ENCODE measurements at places on chromosomes 1 and 21.

DNA sequence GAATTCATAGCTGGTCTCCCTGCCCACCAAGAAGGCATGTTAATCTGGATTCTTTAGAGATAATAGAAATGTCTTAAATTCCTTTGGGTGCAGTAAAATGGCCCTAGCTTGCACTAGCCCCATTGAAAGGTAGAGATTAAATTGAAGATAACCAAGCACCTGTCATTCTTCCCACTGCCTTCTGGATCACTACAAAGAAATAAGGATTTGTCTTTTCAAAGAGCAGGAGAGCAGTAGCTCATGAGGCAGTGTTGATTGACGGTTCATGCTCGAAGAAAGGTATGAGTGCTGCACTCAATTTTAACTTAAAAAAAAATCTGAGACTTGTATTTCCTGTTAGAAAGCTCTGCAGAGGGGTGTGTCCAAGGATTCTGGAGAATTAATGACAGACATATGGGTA lies 74.9 kb upstream of the F3 start:
- no peak for DNase-seq

- no peak for DNase-seq
These were observed 14.0 kb downstream of the PRR9 start for GRCh38 chr1:153231363-153231762.

DNA sequence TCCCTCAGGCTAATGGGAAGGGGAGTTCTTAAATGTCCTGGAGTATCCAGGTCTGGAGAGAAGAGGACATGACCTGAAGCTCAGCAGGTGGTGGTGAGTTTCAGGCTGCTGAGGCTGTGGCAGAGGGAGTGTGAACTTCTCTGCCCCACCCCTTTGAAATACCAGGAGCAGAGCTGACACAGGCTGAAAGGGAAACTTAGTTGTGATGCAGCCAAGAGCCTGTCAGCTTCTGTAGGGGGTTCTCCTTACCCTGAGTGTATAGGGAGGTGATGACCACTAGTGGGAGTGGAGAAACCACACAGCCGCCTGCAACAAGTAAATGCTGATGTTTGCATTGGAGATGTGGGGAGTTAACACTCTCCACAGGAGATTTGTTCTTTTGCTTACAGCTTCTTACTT lies 152.3 kb downstream of the FCRL5 start:
- no peak for DNase-seq

- no peak for DNase-seq
These were observed 137.8 kb upstream of the COA6 start for GRCh38 chr1:234235434-234235881.

- DNase-seq: no peak
These were observed 44.5 kb upstream of the VAMP3 start for GRCh38 chr1:7726623-7727022.

DNA sequence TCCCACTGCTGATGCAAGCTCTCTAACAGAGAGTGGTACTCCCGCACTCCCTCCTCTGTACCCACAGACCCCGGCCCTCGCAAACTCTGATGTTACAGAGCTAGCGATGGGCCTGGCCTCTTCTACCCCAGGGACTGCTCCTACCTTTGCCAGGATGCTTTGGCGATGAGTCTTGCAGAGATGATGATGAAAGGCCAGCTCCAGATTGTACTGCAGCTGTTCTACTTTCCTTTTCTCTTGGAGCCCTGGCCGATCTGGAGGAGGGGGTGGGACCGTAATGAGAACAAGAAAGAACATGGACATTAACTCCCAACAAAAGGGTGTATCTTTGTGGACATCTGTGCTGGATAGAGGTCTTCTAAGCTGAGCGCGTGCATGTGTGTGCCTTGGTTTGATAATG lies 6.0 kb upstream of the LINGO4 start:
- no peak for DNase-seq
